ENCODE measurements at places on chromosomes 7 and 10.

DNA sequence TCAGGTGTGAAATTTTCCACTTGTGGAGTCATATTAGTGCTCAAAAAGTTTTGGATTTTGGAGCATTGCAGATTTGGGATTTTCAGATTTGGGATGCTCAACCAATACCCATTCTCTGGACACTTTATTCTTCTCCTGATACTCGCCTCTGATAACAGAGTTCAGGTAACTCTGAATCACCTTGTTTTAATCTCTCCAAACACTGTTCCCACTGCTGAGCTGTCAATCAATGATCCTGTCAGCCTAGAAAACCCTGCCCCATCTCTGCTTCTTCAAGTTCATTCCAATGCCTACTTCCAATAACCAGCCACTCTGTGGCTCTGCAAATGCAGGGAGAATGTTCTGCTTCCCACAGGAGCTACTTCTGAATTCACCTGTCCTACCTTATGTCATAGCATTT lies 21.8 kb downstream of the SGMS1 start:
- no peak for DNase-seq

GRCh38 chr7:30464231-30464671 lies 14.3 kb downstream of the NOD1 start:
- peak; percentile 4 for DNase-seq

DNA sequence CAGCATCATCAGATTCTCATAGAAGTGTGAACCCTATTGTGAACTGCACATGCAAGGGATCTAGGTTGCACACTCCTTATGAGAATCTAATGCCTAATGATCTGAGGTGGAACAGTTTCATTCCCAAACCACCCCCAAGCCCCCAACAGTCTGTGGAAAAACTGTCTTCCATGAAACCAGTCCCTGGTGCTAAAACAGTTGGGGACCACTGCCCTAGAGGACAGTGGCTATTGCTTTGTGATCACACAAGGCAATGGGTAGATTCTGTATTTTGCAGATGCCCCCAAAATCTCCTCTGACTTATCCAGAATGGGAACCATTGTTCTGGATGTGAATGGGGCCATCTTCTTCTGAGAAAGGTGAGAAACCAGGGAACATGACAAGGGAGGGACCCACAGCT lies 31.1 kb upstream of the HPS1 start:
- no peak for DNase-seq

DNA sequence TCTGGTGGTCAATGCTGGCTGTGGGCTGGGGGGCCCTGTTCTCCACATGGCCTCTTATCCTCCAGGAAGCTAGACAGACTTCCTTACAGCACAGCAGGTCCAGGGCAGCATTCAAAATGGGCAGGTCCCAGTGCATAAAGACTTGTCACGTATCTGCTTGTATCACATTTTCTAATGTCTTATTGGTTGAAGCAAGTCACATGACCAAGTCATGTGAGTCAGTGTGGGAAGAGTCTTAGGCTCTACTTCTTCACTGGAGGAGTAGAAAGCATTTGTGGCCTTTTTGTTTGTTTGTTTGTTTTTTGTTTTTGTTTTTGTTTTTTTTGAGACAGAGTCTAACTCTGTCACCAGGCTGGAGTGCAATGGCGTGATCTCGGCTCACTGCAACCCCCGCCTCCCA lies 104.7 kb downstream of the COL13A1 start:
- no peak for DNase-seq

DNA sequence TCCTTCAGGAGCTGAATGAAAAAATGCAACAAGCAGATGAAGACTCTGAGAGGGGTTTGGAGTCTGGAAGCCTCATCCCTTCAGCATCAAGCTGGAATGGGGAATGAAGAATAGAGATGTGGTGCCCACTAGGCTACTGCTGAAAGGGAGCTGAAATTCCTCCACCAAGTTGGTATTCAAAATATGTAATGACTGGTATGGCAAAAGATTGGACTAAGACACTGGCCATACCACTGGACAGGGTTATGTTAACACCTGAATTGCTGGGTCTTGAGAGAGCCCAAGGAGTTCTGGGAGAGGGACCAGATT lies 5.4 kb downstream of the IFIT2 start:
- DNase-seq, result no peak

DNA sequence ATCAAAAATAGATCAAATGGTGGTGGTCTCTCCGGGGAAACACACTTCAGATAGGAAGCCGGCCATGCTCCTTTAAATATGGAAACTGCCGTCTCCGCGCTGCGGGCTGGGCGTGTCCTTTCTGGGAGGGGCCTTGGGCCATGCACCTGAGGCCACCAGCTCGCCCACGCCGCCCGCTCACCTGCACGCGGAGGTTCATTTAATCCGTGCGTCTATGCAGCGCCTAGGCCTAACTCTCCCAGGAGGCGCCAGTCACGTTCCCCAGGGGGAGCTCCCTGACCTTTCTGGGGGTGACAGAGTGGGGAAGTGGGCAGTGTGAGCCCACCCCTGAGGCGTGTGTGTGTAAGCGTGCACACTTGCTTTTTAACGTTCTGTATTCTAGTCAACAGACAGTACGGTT lies 64.0 kb downstream of the C10orf143 start:
- no peak for DNase-seq

GRCh38 chr7:138980563-138981291 lies 462 bp downstream of the KIAA1549 start:
- DNase-seq, result no peak

DNA sequence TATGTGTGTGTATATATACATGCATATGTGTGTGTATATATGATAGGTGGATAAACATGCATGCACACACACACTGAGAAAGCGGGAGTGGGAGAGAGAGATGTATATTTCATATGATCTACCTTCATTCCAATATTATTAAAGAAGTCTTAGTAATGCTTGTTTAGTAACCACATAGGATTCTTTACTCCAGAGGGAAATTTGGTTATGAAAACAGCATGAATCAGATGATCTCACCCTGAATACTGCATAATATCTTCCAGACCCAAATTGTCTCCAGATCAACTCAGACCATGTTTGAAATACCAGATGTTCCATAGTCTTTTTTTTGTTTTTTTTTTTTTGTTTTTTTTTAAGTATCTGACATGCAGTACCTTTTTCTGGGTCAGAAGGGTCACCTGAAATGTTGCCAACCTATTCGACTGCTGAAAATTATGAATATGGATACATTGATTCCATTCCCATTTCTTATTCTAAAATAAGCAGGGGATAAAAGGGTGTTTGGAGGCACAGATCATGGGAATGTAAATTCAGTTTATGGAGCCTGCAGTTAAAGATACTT lies 17.4 kb downstream of the TES start:
- DNase-seq, result no peak

- DNase-seq, result no peak
Measured at GRCh38 chr7:149690688-149691446, 82.5 kb downstream of the ZNF467 start.

GRCh38 chr10:47031901-47032465 lies 120.8 kb downstream of the PTPN20 start:
- DNase-seq, result no peak

DNA sequence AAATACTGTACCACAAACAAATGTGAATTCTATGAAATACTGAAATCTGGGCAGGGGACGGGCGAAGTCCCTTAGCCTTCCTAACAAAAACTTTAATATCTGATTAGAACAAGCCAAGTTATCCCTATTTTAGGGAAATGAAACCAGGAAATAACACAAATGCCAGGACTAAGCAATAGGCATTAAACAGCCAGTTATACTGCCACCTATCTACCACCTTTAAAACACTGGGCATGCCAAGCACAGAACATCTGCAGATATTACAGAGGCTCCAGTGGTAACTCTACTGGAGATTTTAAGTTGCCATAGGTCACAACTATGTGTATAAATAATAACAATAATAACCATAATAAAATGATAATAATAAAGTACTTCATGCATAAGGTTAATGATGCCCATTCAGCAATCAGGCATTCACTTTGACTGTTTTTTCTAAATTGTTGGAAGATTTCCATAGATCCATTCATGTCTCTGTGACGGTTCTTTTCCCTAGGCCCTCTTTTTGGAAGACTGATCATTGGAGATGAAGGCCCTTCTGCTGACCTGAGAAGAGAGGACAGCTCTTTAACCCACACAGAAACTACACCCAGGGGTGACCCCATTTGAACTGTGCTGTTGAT lies 195.7 kb downstream of the CACNA2D1 start:
- DNase-seq, result peak; percentile 48

DNA sequence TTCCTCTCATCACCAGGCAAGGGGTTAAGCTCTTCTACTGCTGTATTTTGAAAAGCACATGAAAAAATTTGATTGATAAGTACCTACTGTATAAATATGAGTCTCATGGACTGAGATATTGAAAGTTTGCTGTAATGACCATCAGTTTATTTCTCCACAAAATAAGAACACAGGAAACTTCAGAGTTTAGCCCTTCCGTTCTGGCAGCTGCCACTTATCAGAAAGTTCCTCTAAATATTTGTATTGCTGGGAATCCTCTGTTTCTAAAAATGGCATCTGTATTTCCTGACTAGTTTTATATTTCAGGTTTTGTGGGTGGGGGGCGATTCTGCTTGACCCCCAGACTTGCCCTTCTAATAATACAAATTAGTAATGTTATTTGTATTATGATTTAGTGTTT lies 92.0 kb downstream of the LYZL2 start:
- no peak for DNase-seq

DNA sequence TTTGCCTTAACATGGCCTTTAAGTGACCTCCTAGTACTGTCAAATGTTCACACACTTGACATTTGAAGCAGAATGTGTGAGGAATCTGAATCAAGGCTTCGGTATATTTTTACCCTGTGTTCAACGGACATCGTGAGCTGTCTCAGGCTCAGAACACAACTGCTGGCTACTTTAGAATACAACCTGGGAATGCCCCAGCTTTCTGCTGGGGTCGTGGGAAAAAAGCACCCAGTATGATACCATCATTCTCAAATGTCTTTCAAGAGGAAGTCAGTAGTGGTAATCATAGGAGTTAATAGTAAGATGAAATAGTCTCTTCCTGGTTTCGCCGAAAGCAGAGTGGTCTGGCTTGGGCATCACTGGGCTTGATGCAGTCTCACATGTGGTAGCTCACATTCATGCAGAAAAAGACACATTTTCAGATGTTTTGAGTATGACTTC lies 67.2 kb downstream of the CREB5 start:
- no peak for DNase-seq

DNA sequence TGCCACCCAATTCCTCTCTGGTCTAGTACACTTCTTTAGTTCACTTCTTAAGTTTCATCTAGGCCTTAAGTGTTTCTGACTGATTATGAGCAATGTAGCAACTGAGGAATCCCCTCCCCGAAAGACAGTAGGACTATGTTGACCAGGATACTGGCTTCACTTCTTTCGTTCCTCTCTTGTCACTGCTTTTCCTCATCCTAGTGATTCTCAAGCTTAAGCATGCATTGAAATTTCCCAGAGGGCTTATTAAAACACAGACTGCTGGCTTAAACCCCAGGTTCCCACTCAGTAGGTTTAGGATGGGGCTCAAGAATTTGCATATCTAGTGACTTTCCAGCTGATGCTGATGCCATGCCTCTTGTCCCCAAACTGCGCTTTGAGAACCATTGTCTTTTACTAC lies 164.6 kb upstream of the WNT16 start:
- no peak for DNase-seq

- peak; percentile 39 for DNase-seq
Measured at GRCh38 chr7:12674861-12675260, 12.6 kb upstream of the ARL4A start.

DNA sequence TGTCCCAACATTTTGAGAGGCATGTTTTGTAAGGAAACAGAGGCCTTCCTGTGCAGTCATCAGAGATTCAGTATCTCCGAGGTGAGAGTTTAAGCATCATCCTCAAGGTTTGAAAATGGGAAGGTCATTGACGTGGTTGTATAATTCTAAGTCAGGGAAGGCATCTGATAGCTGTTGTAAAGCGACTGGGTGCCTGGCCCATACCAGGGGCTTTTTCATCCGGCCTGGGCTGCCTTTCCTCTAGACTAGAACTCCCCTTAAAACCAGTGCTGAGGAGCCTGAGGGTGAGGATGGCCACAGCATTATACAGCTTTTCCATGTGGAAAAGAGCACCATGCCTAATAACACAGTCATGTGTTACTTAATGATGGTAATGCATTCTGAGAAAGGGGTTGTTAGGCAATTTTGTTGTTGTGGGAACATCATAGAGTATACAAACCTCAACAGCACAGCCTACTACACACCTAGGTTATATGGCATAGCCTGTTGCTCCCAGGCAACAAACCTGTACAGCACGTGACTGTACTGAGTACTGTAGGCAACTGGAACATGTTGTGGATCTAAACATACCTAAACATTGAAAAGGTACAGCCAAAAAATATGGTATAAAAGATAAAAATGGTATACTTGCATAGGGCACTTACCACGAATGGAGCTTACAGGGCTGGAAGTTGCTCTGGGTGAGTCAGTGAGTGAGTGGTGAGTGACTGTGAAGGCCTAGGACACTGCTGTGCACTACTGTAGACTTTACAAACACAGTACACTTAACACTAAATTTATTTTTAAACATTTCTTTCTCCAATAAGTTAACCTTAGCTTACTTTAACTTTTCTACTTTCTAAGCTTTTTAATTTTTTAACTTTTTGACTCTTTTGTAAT lies 13.5 kb upstream of the CACUL1 start:
- DNase-seq, result no peak

DNA sequence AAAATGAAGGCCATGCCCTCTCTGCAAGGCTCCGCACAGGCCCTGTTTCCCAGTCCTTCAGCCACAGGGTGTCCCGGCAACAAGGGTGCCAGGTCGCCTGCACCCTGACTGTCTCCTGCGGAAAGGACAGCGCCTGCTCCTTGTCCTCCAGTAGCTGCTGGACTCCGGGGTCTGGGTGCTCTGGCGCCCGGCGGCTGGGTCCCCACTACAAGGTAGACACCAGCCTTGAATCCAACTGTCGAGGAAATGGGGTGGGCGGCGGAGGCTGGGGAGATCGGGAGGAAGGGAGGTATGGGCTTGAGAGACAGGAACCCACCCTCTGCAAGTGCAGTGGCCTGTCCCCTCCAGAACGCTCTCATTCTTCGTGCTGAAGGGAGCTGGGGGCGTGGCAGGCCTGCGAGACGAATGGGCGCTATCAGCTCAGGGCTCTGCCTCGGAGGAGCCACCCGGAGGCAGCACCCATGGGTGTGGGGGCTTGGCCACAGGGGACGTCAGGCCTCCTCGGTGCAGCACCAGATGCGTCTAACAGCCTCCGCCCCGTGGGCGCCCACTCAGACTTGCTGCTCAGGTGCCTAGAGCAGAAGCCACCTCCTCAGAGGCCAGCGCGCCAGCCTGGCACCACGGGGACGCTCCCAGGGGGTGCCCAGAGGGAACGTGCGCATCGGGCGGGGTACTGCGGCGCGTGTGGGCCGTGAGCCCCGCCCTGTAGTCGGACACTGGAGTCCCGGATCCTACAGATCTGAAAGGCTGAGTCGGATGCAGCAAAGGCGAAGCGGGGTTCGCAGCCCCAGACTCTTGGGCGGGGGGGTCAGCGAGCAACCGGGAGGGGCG lies 15.6 kb downstream of the ADAM8 start:
- DNase-seq, result peak; percentile 43

GRCh38 chr10:15433850-15434537 lies 62.9 kb upstream of the FAM171A1 start:
- DNase-seq, result peak; percentile 79

DNA sequence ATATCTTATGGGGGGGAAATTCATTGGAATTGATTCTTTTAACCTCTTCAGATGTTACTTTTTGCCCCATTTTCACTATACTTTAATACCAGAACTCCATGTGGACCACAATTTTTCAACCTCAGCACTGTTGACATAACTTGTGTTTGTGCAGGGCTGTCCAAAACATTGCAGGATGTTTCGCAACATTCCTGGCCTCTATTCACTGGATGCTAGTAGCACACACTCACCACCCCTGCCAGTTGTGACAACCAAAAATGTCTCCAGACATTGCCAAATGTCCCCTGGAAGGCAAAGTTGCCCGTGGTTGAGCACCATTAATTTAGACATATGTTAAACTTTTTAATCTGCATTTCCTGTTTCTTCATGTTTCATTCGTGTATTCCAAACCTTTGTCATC lies 234.7 kb downstream of the GFRA1 start:
- DNase-seq, result no peak

All from Ammon's horn (tissue), 1 donor.